ENCODE measurements at places on chromosomes 16 and 17.

- DNase-seq, result no peak
Measured at GRCh38 chr17:15649861-15650421, 30.4 kb upstream of the FBXW10B start.

GRCh38 chr17:12256380-12256995 is 235.8 kb downstream of the MAP2K4 start:
- no peak for DNase-seq

- no peak for DNase-seq
Measured at GRCh38 chr17:45137561-45138305, 2.2 kb downstream of the ACBD4 start.

- no peak for DNase-seq
Measured at GRCh38 chr16:58485184-58485887, 14.6 kb upstream of the NDRG4 start.

GRCh38 chr17:66493283-66494019 is 191.0 kb downstream of the PRKCA start:
- no peak for DNase-seq

DNA sequence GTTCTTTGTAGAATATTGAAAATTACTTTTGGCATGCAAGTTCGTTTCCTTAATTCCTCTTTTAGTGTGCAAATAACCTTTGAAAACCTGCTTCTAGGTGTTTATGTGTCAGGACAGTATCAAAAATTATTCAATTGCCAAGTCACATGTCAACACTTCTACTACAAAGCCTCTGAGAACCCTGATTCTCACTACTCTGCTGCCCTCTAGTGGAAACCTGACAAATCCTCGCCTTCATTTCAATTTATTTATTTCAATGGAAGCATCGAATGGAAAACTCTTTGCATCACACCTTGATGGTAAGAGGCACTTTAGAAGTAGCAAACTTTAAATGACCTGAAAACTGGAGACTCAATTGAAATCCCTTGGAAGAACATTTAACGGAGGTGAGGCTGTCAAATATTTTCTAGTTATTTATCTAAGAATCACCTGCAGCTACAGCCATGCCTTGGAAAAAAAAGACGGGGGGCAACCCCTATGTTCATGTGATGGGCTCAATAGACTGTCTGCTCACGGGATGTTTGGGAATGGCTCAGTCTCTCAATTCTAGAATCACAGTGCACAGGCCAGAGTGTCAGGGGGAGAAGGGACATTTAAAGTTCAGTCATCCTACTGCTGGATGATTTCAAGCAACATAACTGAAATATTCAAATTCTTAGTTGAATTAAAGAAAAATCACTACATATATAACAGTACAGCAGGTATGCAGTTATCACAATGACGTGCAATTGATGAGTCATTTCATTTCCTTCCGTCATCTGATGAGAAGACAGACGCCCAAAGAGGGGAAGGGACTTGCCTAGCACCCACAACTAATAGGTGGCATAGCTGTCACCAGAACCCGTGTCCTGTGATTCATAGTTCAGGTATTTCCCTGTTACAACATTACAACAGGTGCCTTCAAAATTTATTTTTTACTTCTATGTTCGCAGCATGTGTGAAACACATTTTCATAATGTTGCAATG is 563.9 kb downstream of the TOX3 start:
- no peak for DNase-seq

- DNase-seq, result no peak
Measured at GRCh38 chr16:64153718-64154117, 968.1 kb downstream of the CDH11 start.

DNA sequence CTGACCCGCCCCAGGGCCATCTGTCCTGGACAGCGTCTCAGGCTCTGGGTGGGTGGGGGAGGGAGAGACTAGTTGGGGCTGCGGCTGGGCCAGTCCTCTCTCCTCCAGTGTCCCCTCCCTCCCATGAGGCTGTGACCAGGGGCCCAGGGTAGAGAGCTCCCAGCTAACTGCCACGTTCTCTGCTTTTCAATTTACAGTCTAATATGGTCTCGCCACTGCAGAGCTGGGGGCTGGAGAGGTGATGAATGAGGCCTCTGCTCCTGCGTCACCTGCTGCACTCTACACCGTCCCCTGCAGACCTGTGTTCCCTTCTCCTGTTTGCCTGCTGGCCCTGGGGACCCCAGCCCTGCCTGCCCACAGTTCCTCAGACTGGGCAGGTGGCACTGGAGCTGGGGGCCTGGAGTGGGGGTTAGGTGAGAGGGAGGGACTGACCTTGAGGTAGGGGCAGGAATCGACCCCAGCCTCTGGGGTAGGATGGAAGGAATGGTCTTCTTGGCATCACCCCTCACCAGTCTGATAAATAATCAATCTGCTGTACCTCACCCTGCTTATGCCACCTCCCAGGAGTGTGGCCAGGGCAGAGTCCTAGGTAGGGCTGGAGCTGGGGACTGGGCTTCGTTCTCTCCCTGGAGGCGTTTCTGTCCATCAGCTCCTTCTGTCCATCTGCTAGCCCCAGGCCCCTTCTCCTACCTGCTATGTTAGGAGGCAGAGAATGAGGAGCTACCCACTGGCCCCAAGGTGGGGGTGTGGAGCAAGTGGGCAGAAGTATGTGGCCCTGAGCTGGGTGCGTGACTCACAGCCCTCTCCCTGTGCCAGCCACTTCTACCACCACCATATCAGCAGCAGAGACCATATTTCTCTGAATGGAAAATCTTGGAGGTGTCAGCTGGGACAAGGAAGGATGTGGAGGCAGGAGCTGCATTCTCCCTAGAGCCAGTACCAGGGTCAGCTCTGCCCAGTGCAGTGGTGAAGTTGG is 12.9 kb downstream of the SEZ6 start:
- no peak for DNase-seq

DNA sequence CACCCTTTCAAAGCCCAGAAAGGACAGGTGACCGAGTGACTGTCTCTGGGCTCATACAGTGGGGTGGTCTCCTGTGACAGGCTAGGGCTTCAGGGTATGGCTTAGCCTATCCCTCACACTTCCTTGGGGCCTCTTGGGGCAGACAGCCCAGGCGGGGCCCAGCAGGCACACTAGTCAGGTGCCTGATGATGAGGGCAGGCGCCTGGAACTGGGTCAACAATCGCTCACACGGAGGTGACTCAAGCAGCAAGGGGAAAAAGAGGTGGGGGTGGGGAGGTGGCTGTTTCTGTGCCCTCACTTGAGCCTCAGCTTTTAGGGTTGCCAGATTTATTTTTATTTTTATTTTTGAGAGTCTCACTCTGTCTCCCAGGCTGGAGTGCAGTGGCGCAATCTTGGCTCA is 6.4 kb upstream of the GRN start:
- DNase-seq, result no peak

DNA sequence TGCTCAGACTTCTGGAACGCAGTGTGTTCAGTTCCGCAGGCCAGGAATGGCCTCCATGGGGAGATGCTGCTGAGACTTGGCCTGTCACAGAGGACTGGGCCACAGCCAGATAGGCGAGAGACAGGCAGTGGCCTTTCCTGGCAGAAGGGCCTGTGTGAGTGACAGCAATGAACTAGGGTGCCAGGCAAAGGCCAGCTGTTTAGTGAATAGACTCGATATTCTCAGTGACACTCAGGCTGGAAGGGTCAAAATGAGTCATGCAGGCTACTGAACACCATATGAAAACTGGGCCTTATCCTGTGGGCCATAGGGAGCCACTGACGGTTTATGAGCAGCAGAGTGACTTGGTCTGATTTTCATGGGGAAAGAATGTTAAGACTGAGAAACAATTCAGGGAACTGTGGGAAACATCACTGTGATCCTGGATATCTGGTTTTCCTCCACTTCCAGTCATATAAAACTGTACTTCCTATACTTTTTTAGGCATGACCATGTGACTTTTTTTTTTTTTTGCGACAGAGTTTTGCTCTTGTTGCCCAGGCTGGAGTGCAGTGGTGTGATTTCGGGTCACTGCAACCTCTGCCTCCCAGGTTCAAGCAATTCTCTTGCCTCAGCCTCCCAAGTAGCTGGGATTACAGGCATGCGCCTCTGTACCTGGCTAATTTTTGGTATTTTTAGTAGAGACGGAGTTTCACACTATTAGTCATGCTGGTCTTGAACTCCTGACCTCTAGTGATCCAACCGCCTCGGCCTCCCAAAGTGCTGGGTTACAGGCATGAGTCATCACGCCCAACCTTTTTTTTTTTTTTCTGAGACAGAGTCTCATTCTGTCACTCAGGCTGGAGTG is 5.2 kb upstream of the NUBP1 start:
- no peak for DNase-seq

DNA sequence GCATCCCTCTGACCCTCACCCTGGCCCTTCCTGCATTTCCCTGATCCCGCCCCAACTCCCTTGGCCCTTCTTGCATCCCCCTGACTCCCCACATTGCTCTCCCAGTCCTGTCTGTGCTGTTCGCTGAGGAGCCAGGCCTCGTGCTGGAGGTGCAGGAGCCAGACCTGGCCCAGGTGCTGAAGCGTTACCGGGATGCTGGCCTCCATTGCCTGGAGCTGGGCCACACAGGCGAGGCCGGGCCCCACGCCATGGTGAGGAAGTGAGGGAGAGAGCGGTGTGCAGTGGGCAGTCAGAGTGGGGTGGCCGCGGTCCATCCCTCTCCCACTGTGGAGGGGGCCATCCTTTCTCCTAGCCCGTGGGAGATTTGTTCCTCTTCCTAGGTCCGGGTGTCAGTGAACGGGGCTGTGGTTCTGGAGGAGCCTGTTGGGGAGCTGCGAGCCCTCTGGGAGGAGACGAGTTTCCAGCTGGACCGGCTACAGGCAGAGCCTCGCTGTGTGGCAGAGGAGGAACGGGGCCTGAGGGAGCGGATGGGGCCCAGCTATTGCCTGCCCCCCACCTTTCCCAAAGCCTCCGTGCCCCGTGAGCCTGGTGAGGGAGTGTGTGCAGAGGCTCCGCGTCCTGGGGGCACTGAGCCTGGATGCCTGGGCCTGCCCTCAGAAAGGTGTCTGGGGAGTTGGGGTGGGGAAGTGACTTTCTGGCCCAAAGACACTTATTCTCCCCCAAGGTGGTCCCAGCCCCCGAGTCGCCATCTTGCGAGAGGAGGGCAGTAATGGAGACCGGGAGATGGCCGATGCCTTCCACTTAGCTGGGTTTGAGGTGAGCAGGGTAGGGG is 17.8 kb downstream of the PFAS start:
- DNase-seq, result no peak

GRCh38 chr16:5069854-5070253 is 1.8 kb upstream of the ALG1 start:
- no peak for DNase-seq

GRCh38 chr17:61981323-61981722 is 53.5 kb upstream of the INTS2 start:
- no peak for DNase-seq

DNA sequence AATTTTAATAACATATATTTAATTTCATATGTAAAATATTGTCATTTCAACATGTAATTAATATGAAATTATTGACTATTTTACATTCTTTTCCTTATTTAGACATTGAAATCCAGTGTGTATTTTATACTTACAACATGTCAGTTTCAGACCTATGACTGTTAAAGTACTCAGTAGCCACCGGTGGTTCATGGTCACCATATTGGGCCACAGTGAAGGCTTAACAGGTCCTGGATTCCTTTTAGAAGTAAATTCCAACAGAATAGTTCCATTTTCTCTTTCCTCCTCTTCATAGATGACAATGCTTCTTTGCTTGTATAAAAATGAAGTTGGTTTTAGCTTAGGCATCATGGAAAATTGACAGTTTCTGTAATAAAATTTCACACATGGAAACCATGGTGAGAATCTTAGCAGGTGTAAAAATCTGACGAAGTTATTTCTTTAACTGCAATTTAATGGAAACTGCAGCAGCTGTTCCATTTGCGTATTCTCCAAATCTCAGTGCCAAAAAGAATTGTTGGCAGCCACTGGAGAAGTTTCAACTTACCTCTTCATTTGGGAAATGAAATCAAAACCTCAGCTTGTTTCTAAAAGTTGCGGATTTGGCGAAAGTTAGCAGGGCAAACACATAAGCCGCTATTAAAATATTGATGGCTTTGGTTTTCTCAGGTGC is 231.1 kb downstream of the CDH13 start:
- no peak for DNase-seq

- DNase-seq, result no peak
Measured at GRCh38 chr16:86045591-86045971, 146.6 kb downstream of the IRF8 start.

DNA sequence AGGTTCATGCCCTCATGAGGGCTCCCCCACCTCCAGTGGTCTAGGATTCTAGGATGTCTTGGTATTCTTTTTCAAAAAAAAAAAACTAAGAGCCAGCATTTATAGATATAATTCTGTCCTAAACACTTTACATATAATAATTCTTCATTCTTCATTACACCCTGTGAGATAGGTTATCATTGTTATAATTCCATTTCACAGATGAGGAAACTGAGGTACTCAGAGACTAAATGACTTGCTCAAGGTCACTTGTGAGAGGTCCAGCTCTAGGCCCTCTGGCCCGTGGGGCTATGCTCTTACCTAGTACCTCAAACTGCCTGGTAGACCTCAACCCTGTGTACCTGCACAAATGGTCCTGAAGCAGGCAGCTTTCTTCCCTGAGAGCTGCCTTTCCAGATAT is 172.2 kb downstream of the PRKCB start:
- DNase-seq, result no peak

DNA sequence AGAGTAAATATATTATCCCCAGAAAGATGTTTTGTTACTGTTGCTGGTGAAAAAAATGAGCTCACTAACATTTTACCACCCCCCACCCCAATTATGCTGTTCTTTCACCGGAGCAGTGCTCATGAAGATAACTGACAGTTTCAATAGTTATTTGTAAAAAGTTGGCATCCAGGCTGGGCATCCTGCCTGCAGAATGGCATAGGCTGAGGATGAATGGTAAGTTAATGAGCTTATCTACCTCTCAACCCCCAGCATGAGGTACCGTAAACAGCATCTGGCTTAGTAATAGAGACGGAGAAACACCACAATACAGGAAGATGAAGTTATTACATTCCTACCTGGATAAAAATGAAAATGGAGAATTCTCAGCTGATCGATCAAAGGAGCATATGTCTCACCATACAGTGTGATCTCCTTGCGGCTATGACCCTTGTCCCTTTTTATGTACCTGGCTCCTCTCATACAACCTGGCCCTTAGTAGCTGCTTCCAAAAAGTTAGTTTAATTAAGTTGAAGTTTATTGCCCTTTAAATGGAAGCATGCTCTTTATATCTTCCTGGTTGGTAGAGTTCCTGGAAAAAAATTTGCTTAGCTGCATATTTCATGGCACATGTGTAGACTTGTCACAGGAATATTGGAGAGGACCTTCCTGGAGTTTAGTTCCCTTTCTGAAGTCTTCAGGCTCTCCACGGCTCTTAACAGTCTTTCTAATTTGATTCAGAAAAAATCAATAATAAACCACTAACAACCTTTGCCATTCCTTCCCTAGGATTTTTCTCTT is 61.2 kb upstream of the MPHOSPH6 start:
- DNase-seq, result no peak

Data from stimulated activated CD8-positive, alpha-beta memory T cell treated with anti-CD3 and anti-CD28 coated beads, Interleukin-15, amount 100 ng/mL, for 24 hours (primary cell).